CD4-positive, alpha-beta memory T cell (primary cell): ENCODE measurements at places on chromosomes 2 and 18.

GRCh38 chr2:190335225-190335559 lies 8.2 kb upstream of the INPP1 start:
- DNase-seq = no peak

DNA sequence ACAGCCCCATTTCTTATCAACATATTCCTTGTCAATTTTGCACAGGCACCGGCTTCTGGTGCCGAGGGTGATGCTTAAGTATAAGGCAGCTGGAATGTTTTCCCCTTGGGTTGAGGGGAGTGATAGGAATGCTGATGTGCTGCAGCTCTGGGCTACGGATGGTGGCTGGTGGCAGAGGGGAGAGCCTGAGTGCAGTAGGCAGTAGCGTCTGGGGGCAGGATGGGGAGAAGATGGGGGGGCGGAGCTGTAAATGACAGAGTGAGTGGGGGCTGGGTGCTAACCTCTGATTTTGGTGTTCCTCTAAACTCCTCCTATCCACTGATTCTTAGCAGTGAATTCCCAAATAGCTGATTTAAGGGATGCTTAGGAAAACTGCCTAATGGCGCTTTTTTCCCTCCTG lies 20.7 kb downstream of the TMEM178A start:
- no peak for DNase-seq

DNA sequence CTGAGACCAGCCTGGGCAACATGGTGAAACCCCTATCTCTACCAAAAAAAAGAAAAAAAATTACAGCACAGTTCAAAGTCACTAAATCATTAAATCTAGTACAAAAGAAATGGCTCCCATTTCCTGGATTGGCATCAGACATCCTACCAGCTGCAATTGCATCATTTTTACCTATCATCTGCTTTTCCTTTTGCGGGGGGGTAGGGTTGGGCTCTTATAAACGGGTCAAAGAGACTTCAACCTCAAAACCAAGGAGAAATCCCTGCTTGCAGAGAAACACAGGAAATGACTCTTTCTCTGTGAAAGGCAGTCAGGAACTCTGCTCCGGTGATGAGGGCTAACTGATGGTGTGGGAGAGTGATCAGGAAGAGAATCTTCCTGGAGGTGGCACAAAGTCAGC lies 45.3 kb upstream of the RFX8 start:
- no peak for DNase-seq

DNA sequence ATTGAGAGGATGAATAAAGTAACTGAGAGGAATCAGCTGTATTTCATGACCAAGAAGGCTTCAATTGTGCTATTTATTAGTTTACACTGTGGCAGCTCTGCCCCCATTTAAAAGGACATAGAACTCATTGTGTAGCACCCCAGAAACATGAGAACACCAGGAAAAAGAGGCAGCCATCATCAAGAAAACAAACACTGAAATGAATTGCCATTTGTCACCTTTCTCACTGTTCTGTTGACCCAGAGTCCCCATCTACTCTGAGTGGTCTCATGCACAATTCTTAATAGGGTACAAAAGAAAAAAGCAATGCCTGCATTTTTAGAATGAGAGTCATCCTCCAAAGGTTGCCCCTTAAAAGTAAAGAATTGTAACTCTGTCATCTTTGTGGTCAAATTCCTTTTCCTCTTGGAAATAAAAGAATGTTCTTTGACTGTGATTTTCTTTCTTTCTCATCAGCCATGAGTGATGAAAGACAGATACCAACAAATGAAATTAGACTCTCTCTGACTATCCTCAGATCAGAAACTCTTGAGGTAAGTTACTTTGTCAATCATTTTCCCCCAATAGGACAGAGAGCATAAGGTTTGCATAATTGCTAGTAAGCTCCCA lies 1941.9 kb upstream of the PIK3C3 start:
- DNase-seq = no peak

- DNase-seq = no peak
Observed at GRCh38 chr2:109057686-109058085, 68.7 kb upstream of the EDAR start.

DNA sequence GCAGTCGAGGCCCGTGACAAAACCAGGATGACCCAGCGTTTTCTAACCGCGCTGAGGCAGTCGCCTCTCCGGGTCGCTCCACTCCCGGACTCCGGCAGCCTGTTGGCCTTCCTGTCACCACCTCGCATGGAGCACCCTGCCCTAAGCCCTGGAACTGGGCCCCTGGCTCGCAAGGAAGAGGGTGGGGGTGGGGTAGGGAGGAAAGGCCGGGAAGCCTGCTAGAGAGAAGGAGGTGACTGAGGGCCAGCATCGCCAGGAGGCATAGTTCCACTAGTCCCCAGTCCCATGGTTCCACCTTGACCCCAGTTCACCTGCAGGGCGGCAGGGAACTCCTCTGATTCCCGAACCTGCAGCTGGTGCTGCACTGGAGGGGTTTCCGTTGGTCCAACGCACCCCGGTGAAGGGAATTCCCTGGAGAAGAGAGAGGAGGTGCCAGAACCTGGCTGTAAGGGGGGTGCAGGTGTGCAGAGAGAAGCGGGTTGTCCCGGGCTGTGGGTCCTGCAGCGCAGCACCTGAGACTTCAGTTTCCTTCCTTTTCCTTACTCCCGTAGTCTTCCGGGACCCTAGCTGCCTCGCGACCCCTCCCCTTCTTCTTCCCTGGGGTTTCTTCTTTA lies 11.8 kb upstream of the EN1 start:
- DNase-seq = no peak

DNA sequence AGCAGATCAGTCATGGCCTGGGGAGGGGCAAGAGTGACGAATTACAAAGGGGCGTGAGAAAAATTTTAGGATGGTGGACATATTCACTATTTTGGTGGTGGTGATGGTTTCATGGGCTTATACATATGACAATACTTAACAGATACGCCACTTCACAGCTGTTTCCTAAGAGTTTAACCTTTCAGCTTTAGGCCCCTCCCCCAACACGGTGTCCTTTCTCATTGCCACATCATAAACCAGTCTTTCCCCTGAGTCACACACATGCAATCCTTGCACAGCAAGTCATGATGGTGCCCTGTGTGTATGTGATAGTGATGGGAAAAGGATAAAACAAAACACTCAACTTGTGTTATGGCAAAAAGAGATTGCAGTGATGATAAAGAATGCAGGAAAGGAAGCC lies 47.6 kb upstream of the IL1R1 start:
- no peak for DNase-seq

DNA sequence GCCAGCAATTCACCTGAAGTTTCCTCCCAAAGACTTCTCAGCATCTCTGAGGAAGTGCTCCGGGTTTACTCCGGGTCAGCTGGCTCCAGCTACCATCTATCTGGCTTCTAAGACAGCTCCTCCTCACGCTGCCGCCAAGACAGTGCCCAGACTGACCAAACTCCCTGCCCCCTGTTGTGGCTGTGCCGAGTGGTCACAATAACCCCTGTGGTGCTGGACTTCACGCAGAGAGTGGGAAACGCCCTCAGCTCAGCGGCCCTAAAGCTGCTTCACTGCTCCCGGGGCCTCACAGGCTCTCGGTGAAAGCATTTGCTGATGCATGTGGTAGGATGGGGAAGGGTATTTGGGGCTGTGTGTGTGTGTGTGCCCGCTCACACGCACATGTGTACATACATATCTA lies 154.8 kb upstream of the ZNF236 start:
- DNase-seq = no peak

GRCh38 chr2:201363857-201364560 lies 6.9 kb upstream of the FLACC1 start:
- DNase-seq = peak; percentile 59

- DNase-seq = no peak
Observed at GRCh38 chr2:240526521-240526920, 31.3 kb downstream of the ANKMY1 start.

DNA sequence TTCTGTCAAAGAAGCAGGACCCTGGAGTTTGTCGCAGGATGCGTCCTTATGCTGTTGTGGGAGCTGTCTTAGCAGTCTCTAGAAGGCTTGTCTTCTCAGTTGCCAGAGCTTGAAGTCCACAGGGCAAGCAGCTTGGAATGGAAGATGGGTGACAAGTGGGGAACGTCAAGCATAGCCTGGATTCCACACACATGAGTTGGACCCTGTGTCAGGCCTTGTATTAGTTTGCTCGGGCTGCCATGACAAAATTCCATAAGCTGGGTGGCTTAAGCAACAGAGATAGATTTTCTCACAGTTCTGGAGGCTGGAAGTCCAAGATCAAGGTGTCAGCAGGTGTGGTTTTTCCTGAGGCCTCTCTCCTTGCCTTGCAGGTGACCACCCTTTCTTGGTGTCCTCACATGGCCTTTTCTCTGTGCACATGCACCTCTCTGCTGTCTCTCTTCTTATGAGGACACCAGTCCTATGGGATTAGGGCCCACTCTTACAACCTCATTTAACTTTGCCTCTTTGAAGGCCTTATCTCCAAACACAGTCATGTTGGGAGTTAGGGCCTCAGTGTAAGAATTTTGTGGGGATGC lies 51.3 kb downstream of the THNSL2 start:
- DNase-seq = no peak

- no peak for DNase-seq
Observed at GRCh38 chr2:5070257-5070656, 621.9 kb upstream of the SOX11 start.

DNA sequence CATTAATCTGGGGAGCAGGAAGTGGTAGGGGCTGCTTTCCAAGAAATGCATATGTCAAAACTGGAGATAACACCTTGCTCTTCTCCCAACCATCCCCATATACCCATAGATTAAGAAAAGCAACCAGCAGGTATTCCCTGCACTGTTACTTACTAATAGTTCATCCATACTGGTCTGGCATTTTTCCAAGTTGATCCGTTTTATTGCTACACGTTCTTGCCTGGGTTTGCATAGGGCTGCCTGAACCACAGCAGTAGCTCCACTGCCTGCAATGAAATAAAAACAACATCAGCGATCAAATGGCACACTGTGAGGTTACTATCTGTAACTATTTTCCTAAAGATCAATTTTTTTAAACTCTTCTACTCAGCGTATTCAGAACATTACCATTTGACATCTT lies 65.6 kb downstream of the STK39 start:
- no peak for DNase-seq

GRCh38 chr18:32277549-32277948 lies 87.7 kb downstream of the MEP1B start:
- no peak for DNase-seq

DNA sequence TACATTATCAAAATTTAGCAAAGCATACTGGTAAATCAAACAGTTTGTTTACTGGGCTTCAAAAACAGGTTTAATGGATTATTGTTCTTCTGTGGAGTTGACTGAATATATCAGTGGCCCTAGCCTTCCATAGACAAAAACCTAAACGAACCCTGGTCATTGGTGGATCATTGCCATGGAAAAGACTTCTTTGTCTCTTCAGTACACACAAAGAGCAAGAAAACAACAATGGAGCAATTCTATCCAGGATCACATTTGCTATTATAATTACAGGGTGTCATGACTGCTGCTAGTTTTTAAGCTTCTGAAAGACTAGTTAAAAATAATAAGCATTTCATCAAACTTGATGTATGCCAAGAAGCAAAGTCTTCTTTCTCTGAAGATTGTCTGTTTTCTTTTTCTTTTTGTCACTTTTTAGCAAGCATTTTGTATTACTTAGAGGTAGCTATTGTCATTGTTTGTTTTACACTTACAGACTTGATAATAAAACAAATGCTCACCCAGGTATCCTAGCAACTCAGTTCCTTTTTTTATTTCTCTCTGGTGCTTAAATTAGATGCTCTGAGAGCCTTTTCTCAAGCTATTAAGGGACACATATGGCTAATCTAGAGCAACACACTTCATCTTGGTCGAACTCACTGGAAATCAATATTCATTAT lies 1228.7 kb upstream of the DDX18 start:
- no peak for DNase-seq

GRCh38 chr18:79748321-79749180 lies 49.2 kb upstream of the KCNG2 start:
- DNase-seq = no peak

GRCh38 chr18:57267368-57267925 lies 84.9 kb upstream of the ST8SIA3 start:
- no peak for DNase-seq

- no peak for DNase-seq
Observed at GRCh38 chr2:176535467-176536113, 266.3 kb downstream of the MTX2 start.
